A673 (cell line): ENCODE measurements at places on chromosomes 4 and X. TPM values are rescaled to one million over a fixed set of nuclear protein-coding genes. Genes with fewer than 3 reads are reported as not detected.

DNA sequence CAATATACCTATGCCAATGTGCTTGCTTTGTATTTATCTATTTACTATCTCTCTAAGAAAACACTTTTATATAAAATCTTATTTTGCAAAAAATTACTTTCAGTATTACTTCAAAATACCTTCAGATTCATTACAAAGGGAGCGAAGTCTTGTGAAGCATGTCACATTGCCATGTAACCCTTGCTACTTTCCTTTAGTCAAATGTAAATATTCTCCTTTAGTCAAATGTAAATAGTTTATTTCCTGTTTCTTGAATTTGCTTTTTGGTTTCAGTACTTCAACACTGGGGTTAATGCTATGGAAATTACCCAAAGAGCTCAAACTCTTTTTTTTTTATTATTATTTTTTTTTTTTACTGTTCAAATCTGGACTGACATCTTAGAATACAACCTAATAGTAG lies 383.3 kb downstream of the GRXCR1 start:
- no peaks in the 10 kb centered on the region for H3K4me1 ChIP-seq
- H3K27me3 ChIP-seq, result no peaks in the 10 kb centered on the region
- no peak overlapping the region for H3K27ac ChIP-seq
- no peaks in the 10 kb centered on the region for H3K36me3 ChIP-seq
- DNase-seq, result no peak

DNA sequence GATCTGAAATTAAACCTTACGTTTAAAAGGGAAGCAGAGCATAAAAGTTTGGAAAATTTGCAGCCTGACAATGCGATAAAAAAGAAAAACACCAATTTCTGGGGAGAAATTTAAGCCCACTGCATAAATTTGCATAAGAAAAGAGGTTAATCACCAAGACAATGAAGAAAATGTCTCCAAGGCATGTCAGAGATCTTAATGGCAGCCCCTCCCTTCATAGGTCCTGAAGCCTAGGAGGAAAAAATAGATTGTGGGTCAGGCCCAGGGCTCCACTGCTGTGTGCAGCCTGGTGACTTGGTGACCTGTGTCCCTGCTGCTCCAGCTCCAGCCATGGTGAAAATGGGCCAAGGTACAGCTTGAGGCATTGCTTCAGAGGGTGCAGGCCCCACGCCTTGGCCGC lies 264.0 kb upstream of the CT83 start:
- H3K27ac ChIP-seq, result no peak overlapping the region
- H3K4me3 ChIP-seq, result no peak overlapping the region
- H3K27me3 ChIP-seq, result no peaks in the 10 kb centered on the region
- DNase-seq, result no peak

- no peak for DNase-seq
- H3K36me3 ChIP-seq, result no peaks in the 10 kb centered on the region
- H3K27ac ChIP-seq, result no peak overlapping the region
- H3K4me1 ChIP-seq, result no peaks in the 10 kb centered on the region
Observed at GRCh38 chr4:57607566-57608180, 497.5 kb upstream of the IGFBP7 start.

- no peaks in the 10 kb centered on the region for H3K27me3 ChIP-seq
- H3K4me3 ChIP-seq, result peak overlapping the region; percentile 81
- no peak for DNase-seq
- no peaks in the 10 kb centered on the region for H3K36me3 ChIP-seq
- peak overlapping the region; percentile 90 for H3K27ac ChIP-seq
- peaks cover 5% of the 10 kb centered on the region for H3K4me1 ChIP-seq
Observed at GRCh38 chr4:102501447-102501696, 213 bp downstream of the NFKB1 start.

- H3K27ac ChIP-seq, result no peak overlapping the region
- no peak overlapping the region for H3K4me3 ChIP-seq
- no peaks in the 10 kb centered on the region for H3K4me1 ChIP-seq
- no peak for DNase-seq
- H3K27me3 ChIP-seq, result no peaks in the 10 kb centered on the region
Observed at GRCh38 chr4:63580796-63581475, 828.3 kb downstream of the TECRL start.

Gene MAOB
- total RNA-seq, result not detected in 2 replicates

Gene LRRC66
- 0.26 TPM in 1 of 2 replicates, not detected in the other for total RNA-seq

DNA sequence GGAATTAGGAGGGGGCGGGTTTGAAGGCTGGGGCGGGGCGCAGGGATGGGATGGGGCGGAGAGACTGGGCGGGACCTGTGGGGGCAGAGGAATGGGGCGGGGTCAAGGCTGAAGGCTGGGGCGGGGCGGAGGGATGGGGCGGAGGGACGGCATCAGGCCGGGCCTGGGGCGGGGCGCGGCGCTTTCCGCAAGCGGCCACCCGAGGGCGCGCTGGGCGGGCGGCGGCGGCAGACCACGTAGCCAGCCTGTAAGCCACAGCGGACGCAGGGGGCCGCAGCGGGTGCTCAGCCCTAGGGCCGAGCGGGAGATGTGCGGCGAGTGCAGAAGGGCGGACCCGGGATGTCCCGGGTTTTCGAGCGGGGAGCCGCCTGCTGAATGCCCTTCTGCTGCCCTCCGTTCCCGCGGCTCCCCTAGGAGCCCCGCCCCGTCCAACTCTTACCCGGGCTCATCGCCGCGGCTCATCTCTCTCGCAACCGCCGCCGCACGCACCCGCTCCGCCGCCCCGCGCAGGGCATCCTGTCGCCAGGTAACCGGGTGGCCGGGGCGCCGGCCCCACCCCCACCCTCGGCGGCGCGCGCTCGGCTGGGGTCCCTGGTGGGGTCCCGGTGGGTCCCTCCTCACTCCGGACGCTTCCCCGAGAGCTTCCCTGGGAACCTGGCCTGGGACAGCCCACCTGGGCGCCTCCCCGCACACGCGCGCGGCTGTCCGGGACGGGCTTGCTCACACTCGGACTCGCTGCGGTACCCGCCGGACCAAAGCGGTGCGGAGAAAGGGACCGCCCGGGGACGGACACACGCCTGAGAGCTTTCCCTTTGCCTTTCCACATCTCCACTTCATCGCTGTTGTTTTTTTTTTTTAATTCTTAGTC lies at the start of gene CCDC110:
TSS of gene CCDC110 (minus strand) at position 499 of the 868 bp plus-strand sequence. CDS start at position 449, 50 bp downstream.
- H3K36me3 ChIP-seq, result no peaks in the 10 kb centered on the region
- peak; percentile 95 for DNase-seq

Gene TXK
- total RNA-seq, result 1.4 and 2.0 TPM in 2 replicates

- H3K27me3 ChIP-seq, result no peaks in the 10 kb centered on the region
- no peak overlapping the region for H3K4me3 ChIP-seq
- no peaks in the 10 kb centered on the region for H3K36me3 ChIP-seq
- no peaks in the 10 kb centered on the region for H3K4me1 ChIP-seq
- H3K27ac ChIP-seq, result no peak overlapping the region
Observed at GRCh38 chrX:102767287-102767686, 46.7 kb downstream of the GPRASP3 start.

- no peaks in the 10 kb centered on the region for H3K27me3 ChIP-seq
- H3K27ac ChIP-seq, result no peak overlapping the region
- no peak overlapping the region for H3K4me3 ChIP-seq
- H3K4me1 ChIP-seq, result no peaks in the 10 kb centered on the region
- H3K36me3 ChIP-seq, result no peaks in the 10 kb centered on the region
Observed at GRCh38 chrX:97563531-97564133, 679.9 kb downstream of the RPA4 start.

Gene ASMT
- not detected in 2 replicates for total RNA-seq

DNA sequence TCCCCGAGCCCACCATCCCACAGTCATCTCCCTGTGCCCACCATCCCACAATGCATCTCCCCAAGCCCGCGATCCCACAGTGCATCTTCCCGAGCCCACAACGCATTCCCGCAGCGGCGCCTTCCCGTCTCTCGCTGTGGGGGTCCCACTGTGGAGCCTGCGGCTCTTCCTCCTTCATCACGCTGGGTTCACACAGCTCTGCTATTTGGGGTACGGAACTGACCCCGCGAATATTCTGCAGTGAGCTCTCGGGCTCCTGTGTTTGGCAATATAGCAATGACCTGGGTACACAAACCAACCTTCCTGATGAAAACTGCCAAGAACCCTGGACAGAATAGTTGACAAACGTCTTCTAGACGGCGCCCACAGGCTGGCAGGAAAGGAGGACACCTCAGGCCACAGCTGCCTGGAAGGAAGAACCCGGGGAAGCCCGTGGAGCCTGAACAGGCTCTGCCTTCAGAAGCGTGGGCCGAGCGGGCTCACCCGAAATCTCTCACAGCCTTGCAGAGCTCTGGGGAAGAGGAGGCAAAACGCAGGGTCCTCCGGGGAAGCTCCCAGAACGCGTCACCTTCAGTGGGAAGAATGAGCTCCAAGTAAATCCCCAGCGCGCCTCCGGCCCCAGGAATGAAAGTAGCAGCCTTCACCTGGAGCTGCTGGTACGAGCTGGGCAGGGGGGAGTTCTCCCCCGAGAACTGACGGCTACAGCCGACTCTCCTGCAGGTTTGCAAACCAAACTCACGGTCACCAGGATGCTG lies 22.9 kb downstream of the PPP2R3B start:
- no peak overlapping the region for H3K27ac ChIP-seq
- no peak overlapping the region for H3K4me3 ChIP-seq
- H3K27me3 ChIP-seq, result no peaks in the 10 kb centered on the region
- peaks cover 2% of the 10 kb centered on the region for H3K4me1 ChIP-seq
- no peak for DNase-seq

GRCh38 chr4:54575919-54576318 lies 81.8 kb upstream of the KIT start:
- no peaks in the 10 kb centered on the region for H3K4me1 ChIP-seq
- DNase-seq, result no peak
- no peak overlapping the region for H3K4me3 ChIP-seq
- H3K27me3 ChIP-seq, result no peaks in the 10 kb centered on the region
- no peaks in the 10 kb centered on the region for H3K36me3 ChIP-seq
- H3K27ac ChIP-seq, result no peak overlapping the region

DNA sequence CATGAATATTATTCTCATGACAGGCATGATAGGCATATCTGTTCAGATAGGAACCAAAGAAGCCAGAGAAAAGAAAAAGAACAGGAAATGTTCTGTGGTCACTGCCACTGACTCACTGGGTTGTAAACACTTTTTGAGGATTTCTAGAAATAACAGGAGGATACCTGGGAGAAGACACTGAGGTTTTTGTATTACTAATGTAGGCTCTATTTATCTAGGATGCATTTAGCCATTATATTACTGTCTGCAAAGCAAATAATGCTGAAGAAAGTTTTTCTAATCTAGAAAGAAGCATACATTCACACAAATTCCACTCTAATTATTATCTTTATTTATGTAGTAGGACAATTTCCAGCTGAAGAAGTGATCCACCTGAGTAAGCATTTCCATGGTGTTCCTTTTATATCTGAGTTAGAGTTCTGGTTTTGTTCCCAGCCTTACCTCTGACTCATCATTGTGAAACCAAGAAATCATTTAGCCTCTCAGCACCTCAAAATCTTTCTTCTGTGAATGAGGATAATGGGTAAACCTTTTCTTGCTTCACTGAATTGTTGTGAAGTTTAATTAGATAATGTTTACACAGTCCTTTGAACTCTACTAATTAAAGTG lies 40.2 kb upstream of the EPGN start:
- H3K4me3 ChIP-seq, result no peak overlapping the region
- no peaks in the 10 kb centered on the region for H3K27me3 ChIP-seq
- no peak for DNase-seq
- H3K4me1 ChIP-seq, result no peaks in the 10 kb centered on the region

Gene SLC6A14
- not detected in 2 replicates for total RNA-seq

DNA sequence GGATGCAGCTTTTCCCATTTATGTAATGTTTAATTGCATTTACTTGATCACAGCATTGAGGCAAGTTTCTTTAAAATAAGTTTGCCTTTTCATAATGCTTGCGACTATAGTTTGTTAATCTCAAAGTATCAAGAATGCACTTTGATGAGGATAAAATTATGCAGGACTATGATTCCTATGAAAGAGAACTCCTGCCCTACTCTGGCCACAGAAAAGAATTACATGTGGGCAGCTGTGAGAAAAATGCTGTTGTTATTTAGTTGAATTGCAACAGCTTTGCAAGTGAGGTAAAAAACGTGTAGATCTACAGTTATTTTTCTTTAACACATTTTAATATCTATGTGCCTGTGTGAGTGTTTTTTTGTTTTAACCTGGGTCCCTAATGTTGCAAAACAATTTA lies 12.5 kb upstream of the OSTC start:
- H3K36me3 ChIP-seq, result peaks cover 15% of the 10 kb centered on the region
- no peak for DNase-seq
- H3K4me1 ChIP-seq, result no peaks in the 10 kb centered on the region
- no peak overlapping the region for H3K4me3 ChIP-seq
- no peaks in the 10 kb centered on the region for H3K27me3 ChIP-seq
- H3K27ac ChIP-seq, result no peak overlapping the region

Gene USP51
- total RNA-seq, result 0.96 and 1.4 TPM in 2 replicates

Gene PFKFB1
- not detected in 2 replicates for total RNA-seq

Gene MAP9
- total RNA-seq, result 11.3 and 13.7 TPM in 2 replicates

- no peaks in the 10 kb centered on the region for H3K36me3 ChIP-seq
- DNase-seq, result no peak
- H3K27ac ChIP-seq, result no peak overlapping the region
- H3K4me3 ChIP-seq, result no peak overlapping the region
Observed at GRCh38 chr4:85779165-85779564, 304.2 kb downstream of the ARHGAP24 start.

Gene UGT2A1
- total RNA-seq, result not detected in 2 replicates

Gene COL4A5
- 0.60 and 0.96 TPM in 2 replicates for total RNA-seq

DNA sequence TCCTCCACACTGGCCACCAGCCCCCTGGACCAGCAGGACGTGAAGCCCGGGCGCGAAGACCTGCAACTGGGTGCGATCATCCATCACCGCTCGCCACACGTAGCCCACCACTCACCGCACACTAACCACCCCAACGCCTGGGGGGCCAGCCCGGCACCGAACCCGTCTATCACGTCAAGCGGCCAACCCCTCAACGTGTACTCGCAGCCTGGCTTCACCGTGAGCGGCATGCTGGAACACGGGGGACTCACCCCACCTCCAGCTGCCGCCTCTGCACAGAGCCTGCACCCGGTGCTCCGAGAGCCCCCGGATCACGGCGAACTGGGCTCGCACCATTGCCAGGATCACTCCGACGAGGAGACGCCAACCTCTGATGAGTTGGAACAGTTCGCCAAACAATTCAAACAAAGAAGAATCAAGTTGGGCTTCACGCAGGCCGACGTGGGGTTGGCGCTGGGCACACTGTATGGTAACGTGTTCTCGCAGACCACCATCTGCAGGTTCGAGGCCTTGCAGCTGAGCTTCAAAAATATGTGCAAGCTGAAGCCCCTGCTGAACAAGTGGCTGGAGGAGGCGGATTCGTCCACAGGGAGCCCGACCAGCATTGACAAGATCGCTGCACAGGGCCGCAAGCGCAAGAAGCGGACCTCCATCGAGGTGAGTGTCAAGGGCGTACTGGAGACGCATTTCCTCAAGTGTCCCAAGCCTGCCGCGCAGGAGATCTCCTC lies 600 bp downstream of the POU3F4 start:
- DNase-seq, result no peak
- H3K4me3 ChIP-seq, result no peak overlapping the region
- no peak overlapping the region for H3K27ac ChIP-seq
- H3K36me3 ChIP-seq, result no peaks in the 10 kb centered on the region

- no peaks in the 10 kb centered on the region for H3K27me3 ChIP-seq
- H3K4me1 ChIP-seq, result peaks cover 10% of the 10 kb centered on the region
- no peak overlapping the region for H3K27ac ChIP-seq
Observed at GRCh38 chr4:147741190-147741788, 9.4 kb downstream of the ARHGAP10 start.
